ENCODE measurements at places on chromosomes 6 and 20. TPM values are rescaled to one million over a fixed set of nuclear protein-coding genes. Genes with fewer than 3 reads are reported as not detected.

DNA sequence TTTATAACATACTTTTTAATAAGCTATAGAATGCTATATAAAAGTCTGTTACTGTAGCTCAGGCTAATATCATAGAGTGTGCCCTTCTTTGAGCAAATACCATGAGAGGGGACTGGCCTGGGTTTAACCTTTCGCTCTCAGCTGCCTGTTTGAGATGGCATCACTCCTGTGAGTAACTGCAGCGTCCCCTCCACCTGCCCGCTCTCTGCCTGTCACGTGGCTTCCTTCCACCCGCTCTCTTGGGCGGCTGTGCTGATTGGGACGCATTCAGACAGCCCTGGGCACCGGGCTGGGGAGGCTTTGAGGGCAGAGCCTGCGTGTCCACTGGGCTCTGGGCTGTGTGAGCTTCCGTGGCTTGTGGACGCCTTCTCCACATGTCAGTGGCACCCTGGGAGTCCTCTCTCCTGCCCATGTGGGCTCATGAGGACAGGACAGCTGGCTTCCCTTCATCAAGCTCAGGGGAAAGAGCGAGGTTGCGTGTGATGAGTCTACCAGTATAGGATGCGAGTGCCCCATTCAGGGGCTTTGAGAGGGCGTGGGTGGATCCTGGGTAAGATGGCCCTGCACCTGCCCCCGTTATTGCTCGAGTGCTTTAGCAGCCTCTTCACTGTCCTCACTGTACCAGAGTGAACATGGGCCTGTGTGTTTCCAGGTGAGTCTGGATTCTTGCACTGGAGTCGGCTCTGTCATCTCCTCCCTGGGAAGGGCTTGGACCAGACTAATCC lies 10.7 kb upstream of the C20orf204 start:
- no peak overlapping the region for H3K27ac ChIP-seq
- no peaks in the 10 kb centered on the region for H3K27me3 ChIP-seq
- H3K36me3 ChIP-seq, result peaks cover 3% of the 10 kb centered on the region
- no peak overlapping the region for H3K4me3 ChIP-seq

The NRSN1 gene
- polyA plus RNA-seq, result not detected

The SYCP2L gene
- not detected for polyA plus RNA-seq

The SMOC2 gene
- 303 TPM for polyA plus RNA-seq

- H3K27me3 ChIP-seq, result no peaks in the 10 kb centered on the region
- H3K27ac ChIP-seq, result no peak within 1 kb of the TSS
- peak within 1 kb of the TSS; percentile 11 for H3K4me3 ChIP-seq
- H3K36me3 ChIP-seq, result no peaks in the 10 kb centered on the region
- DNase-seq, result peak; percentile 96
Measured at GRCh38 chr20:63653041-63653973, at the start of gene STMN3. STMN3 (minus strand) TSS chr20:63653424; CDS start chr20:63653345, 79 bp downstream.

DNA sequence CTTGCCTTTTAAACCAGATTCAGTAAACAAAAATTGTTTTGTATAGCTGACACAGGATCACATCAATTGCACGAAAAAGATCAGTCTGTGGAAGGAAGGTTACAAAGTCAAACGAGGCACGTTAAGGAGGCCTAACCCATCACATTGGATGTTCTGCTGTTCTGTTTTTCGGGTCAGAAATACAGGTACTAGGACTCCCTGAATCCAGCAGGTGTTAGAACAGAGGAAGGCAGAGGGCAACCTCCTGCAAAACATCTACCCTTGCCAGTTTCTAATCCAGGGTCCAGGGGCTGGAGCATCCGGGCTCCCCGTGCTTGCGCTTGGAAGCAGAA lies 64.6 kb downstream of the PLG start:
- no peaks in the 10 kb centered on the region for H3K27me3 ChIP-seq
- H3K4me3 ChIP-seq, result no peak overlapping the region
- H3K4me1 ChIP-seq, result no peaks in the 10 kb centered on the region
- no peak overlapping the region for H3K27ac ChIP-seq
- H3K36me3 ChIP-seq, result no peaks in the 10 kb centered on the region
- DNase-seq, result no peak

DNA sequence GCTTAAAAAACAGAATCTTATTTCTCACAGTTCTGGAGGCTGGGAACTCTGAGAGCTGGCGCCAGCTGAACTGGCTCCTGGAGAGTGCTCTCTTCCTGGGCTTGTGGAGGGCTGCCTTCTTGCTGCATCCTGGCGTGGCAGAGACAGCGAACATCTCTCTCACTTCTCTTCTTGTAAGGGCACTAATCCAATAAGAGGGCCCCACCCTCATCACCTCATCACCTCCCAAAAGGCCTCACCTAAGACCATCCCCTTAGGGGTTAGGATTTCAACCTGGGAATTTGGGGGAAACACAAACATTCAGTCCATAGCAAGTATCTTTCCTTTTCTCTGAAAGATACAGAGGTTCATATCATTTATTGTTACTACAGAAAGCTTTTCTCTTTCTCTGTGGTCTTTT lies 23.9 kb downstream of the PNLDC1 start:
- H3K27ac ChIP-seq, result no peak overlapping the region
- no peaks in the 10 kb centered on the region for H3K36me3 ChIP-seq
- no peaks in the 10 kb centered on the region for H3K4me1 ChIP-seq
- no peaks in the 10 kb centered on the region for H3K27me3 ChIP-seq
- H3K4me3 ChIP-seq, result no peak overlapping the region
- no peak for DNase-seq

DNA sequence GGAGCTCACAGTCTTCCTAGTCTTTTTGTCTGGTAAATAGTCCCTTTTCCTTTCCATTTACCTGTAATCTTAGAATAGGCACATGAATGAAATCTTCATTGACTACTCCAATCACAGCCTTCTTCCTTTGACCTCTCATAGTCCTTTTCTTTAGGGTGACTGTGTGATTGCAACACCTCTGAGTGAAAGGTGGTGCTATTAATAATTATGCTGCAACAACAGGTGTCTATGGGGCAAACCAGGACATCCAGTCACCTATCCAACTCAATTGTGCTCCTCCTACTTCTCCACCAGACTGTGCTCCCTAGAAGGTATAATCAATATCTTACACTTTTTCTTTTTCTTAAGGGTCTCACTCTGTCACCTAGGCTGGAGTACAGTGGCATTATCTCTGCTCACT lies 29.4 kb downstream of the RIPOR2 start:
- no peaks in the 10 kb centered on the region for H3K36me3 ChIP-seq
- no peak overlapping the region for H3K27ac ChIP-seq
- H3K27me3 ChIP-seq, result no peaks in the 10 kb centered on the region
- no peaks in the 10 kb centered on the region for H3K4me1 ChIP-seq

- H3K36me3 ChIP-seq, result no peaks in the 10 kb centered on the region
- no peaks in the 10 kb centered on the region for H3K4me1 ChIP-seq
- no peak overlapping the region for H3K4me3 ChIP-seq
- DNase-seq, result no peak
Measured at GRCh38 chr6:110626442-110626841, 150.0 kb upstream of the SLC22A16 start.

- no peaks in the 10 kb centered on the region for H3K36me3 ChIP-seq
- H3K27me3 ChIP-seq, result no peaks in the 10 kb centered on the region
- no peaks in the 10 kb centered on the region for H3K4me1 ChIP-seq
- H3K4me3 ChIP-seq, result peak overlapping the region; percentile 62
- no peak for DNase-seq
- no peak overlapping the region for H3K27ac ChIP-seq
Measured at GRCh38 chr6:139371421-139372203, 2.8 kb downstream of the CITED2 start.

- no peaks in the 10 kb centered on the region for H3K27me3 ChIP-seq
- no peaks in the 10 kb centered on the region for H3K36me3 ChIP-seq
- no peaks in the 10 kb centered on the region for H3K4me1 ChIP-seq
- no peak overlapping the region for H3K4me3 ChIP-seq
- H3K27ac ChIP-seq, result no peak overlapping the region
Measured at GRCh38 chr6:142478117-142478516, 176.3 kb downstream of the ADGRG6 start.

- H3K27ac ChIP-seq, result no peak overlapping the region
- no peaks in the 10 kb centered on the region for H3K27me3 ChIP-seq
- H3K36me3 ChIP-seq, result no peaks in the 10 kb centered on the region
- no peak overlapping the region for H3K4me3 ChIP-seq
Measured at GRCh38 chr6:52491203-52492069, 71.3 kb downstream of the EFHC1 start.

DNA sequence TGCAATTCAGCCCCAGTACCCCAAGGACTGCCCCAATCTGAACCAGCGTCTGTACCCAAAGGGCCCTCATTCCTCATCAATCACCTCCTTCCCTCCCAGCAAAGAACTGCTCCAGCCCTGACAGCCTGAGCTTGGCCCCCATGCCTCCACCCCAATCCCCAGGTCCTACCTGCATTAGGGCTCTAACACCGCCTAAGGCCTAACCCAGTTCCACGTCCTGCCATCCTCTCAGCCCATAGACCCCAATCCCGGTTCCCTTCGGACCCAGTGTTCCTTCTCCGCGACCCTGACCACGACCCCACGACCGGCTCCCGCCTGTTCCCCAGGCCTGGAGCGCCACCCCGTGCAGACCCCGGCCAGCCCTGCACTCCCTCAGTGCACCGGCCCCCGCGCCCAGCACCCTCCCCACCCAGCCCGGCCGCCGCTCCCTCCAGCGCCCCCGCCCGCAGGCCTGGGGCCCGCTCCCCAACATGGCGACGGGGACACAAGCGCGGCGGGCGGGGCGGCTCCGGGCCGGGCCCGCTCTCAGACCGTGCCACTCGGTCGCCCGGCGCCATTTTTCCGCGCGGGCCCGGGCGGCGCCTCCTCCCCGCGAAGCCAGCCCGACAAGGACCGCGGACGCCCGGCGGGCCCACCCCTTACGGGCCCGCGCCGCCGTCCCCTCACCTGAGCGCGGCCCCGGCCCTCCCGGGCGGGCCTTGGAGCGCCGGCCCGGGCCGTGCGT lies 483 bp downstream of the NCOA6 start:
- H3K27ac ChIP-seq, result peak overlapping the region; percentile 44
- no peaks in the 10 kb centered on the region for H3K36me3 ChIP-seq
- DNase-seq, result peak; percentile 90
- H3K4me3 ChIP-seq, result peak overlapping the region; percentile 100
- no peaks in the 10 kb centered on the region for H3K27me3 ChIP-seq

The PAX1 gene
- not detected for polyA plus RNA-seq

- no peak overlapping the region for H3K27ac ChIP-seq
- H3K4me1 ChIP-seq, result no peaks in the 10 kb centered on the region
- no peak for DNase-seq
Measured at GRCh38 chr6:104729433-104729832, 130.3 kb downstream of the HACE1 start.

- peak; percentile 9 for DNase-seq
- H3K4me1 ChIP-seq, result no peaks in the 10 kb centered on the region
- no peak overlapping the region for H3K4me3 ChIP-seq
- peaks cover 3% of the 10 kb centered on the region for H3K36me3 ChIP-seq
- no peak overlapping the region for H3K27ac ChIP-seq
Measured at GRCh38 chr20:36214684-36215256, 21.5 kb upstream of the AAR2 start.

The LPA gene
- polyA plus RNA-seq, result not detected

The BPIFA1 gene
- not detected for polyA plus RNA-seq

- no peak for DNase-seq
- no peak overlapping the region for H3K4me3 ChIP-seq
- no peaks in the 10 kb centered on the region for H3K36me3 ChIP-seq
- H3K27ac ChIP-seq, result no peak overlapping the region
- peaks cover 12% of the 10 kb centered on the region for H3K4me1 ChIP-seq
- no peaks in the 10 kb centered on the region for H3K27me3 ChIP-seq
Measured at GRCh38 chr6:108616973-108617372, 56.3 kb downstream of the FOXO3 start.

DNA sequence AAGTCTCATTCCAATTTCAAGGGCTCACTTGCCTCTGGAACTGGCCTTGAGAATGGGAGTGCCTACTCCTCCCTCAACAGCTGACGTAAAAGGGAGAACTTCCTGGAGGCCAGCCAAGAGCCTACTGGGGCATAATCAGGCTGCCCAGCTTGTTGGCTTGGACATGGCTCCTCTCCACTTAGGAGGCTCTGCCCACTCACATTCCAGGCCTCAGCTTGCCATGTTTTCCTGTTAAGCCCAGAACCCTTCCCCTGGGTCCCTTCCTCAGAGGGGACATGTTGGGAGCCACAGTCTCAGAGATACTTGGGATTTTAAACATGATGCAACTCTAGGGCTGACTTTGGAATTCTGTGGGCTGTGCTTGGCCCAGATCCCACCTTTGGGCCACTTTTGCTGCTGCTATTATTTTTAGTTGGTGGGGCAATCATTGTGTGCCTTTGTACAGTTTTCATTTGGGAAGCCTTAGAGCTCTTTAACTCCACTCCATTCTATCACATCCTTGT lies 31.5 kb upstream of the ADTRP start:
- H3K4me3 ChIP-seq, result no peak overlapping the region
- H3K4me1 ChIP-seq, result peaks cover 2% of the 10 kb centered on the region
- no peaks in the 10 kb centered on the region for H3K27me3 ChIP-seq

The SYNDIG1 gene
- 1.4 TPM for polyA plus RNA-seq

The SLC29A1 gene
- 38.3 TPM for polyA plus RNA-seq
